ENCODE measurements at places on chromosomes 13 and 19.

GRCh38 chr19:18966307-18966706 lies 25.3 kb upstream of the HOMER3 start:
- no peak for DNase-seq

DNA sequence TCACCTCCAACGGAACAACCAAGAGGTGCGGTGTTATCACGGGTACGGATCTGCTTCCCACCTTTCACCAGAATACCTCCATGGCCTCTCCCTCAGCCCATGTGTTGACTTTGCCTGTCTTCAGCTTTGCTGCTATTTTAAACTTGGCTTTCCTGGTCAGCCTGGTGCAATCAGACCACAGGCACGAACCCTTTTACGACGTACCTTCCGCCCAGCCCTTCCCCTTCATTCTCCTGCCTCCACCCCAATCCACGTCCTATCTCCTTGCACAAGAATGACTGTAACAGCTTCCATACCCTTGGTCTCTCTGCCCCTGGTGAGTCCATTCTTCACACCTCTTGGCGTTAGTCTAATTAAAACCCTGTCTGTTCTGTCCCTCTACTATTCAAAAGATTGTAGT lies 431.7 kb downstream of the EFNB2 start:
- peak; percentile 48 for DNase-seq

GRCh38 chr19:7751157-7751783 lies 3.9 kb upstream of the CD209 start:
- no peak for DNase-seq

DNA sequence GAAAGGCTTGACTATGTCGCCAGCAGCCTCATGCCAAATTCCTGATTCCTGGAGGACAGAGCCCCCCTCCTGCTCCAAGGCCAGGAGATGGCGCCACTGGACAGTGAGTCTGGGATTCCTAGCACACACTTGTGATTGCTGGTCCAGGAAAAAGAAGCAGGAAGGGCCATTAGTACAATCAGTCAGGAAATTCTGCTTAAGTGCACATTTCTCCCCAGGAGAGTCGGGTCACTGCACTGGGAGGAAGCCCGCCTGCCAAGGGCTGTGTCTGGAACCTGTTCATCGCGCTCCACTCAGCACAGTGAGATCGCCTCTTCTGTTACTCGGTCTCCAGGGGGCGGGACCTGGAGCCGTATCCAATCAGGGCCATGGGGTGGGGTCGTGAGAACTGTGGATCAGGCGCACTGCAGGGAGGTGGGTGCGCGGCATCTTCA lies 65.1 kb downstream of the ZNF823 start:
- DNase-seq = peak; percentile 38

- no peak for DNase-seq
These were observed 9.1 kb downstream of the BBC3 start for GRCh38 chr19:47221890-47222289.

- DNase-seq = no peak
These were observed 6.9 kb downstream of the RAB8A start for GRCh38 chr19:16118489-16119033.

DNA sequence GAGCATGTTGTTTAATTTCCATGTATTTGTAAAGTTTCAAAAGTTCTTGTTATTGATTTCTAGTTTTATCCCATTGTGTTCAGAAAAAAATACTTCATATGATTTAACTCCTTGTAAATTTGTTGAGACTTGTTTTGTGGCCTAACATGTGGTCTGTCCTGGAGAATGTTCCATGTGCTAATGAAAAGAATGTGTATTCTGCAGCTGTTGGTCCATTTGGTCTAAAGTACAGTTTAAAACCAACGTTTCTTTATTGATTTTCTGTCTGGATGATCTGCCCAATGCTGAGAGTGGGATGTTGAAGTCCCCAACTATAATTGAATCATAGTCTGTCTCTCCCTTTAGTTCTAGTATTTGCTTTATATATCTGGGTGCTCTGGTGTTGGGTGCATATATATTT lies 34.9 kb upstream of the TPP2 start:
- DNase-seq = no peak

- no peak for DNase-seq
These were observed 306 bp downstream of the SUGT1 start for GRCh38 chr13:52652980-52653303.

GRCh38 chr19:41545547-41545946 lies 30.4 kb upstream of the CEACAM21 start:
- no peak for DNase-seq

All from fibroblast of skin of right biceps (primary cell).